ENCODE measurements at places on chromosomes 7 and 10. TPM values are rescaled to one million over a fixed set of nuclear protein-coding genes. Genes with fewer than 3 reads are reported as not detected.

DNA sequence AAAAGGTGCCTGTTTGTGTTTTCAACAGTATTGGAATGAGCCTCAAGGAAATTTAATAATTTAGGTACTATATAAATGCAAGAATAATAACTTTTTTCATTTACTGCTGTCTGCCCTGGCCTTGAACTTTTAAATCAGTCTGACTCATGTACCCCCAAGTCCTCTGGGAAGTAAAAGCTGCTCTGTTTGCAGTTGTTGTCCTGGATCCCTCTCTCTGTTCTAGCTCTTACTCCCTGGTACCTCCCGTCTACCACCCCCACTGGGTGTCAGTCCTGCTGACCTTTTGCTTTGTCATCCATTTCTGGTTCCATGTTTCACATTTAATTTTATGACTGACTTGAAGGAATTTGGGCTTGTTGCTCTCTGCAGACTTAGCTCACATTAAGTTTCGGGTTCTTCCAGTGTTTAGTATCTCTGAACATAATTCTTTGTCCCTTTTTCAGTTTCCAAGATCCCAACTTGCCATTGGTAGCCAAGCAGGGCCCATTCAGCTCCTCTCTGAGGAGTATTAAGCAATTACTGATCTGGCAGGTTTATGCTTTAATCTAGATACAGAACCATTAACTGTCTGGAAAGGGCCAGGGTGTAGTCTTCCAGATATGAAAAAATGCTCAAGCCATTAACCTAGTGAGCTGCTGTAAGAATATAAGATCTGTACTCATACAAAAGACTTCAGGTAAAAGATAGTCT, 208.7 kb upstream of the FAM3C start:
- no peak overlapping the region for H3K27ac ChIP-seq
- H3K4me1 ChIP-seq = no peaks in the 10 kb centered on the region
- no peak for DNase-seq
- H3K4me3 ChIP-seq = no peak overlapping the region

GRCh38 chr7:147586110-147586509, 1004.5 kb upstream of the C7orf33 start:
- no peaks in the 10 kb centered on the region for H3K4me1 ChIP-seq
- H3K27me3 ChIP-seq = no peaks in the 10 kb centered on the region
- no peak overlapping the region for H3K4me3 ChIP-seq
- no peak overlapping the region for H3K27ac ChIP-seq

Gene AKR1D1
- not detected for total RNA-seq

DNA sequence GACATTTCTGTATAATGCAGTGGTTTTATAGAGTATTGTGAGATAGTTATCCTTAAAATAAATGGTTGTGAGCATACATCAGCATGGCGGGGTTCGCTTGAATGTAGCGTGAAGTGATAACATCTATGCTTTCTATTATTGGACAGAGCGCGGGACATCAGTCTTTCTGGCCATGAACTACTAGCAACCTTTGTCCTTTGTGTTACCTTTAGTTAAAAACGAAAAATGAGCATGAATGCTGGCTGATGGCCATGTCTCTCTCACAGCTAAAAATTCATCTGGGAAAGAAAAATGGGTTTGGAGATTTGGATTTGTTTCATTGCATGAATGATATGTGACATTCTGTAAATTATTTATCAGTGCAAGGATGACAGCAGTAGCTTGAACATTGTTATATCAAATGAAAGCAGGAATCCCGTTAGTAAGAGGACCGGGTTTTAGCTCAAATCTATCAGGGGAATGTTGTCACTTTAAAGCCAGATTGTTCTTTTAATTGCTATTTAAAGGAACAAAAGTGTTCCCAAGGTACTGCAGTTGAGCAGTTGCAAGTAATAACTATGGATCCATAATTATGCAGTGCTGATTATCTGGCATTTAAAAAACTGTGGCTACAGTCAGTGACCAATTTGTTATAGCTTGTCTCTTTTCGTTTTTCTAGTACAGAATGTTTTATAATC, 131.0 kb downstream of the KAT6B start:
- H3K27ac ChIP-seq = no peak overlapping the region
- H3K4me1 ChIP-seq = no peaks in the 10 kb centered on the region
- no peaks in the 10 kb centered on the region for H3K27me3 ChIP-seq
- no peak for DNase-seq

Gene TMEM273
- total RNA-seq = 1.6 TPM

- no peak overlapping the region for H3K4me3 ChIP-seq
- no peaks in the 10 kb centered on the region for H3K36me3 ChIP-seq
- H3K27ac ChIP-seq = no peak overlapping the region
Observed at GRCh38 chr7:81604075-81604807, 165.6 kb downstream of the HGF start.

- H3K4me3 ChIP-seq = no peak overlapping the region
- DNase-seq = no peak
- H3K4me1 ChIP-seq = peaks cover 7% of the 10 kb centered on the region
- H3K27me3 ChIP-seq = no peaks in the 10 kb centered on the region
- H3K27ac ChIP-seq = no peak overlapping the region
- no peaks in the 10 kb centered on the region for H3K36me3 ChIP-seq
Observed at GRCh38 chr7:122546496-122546895, 152.4 kb downstream of the RNF133 start.

Gene VPS41
- 104 TPM for total RNA-seq

DNA sequence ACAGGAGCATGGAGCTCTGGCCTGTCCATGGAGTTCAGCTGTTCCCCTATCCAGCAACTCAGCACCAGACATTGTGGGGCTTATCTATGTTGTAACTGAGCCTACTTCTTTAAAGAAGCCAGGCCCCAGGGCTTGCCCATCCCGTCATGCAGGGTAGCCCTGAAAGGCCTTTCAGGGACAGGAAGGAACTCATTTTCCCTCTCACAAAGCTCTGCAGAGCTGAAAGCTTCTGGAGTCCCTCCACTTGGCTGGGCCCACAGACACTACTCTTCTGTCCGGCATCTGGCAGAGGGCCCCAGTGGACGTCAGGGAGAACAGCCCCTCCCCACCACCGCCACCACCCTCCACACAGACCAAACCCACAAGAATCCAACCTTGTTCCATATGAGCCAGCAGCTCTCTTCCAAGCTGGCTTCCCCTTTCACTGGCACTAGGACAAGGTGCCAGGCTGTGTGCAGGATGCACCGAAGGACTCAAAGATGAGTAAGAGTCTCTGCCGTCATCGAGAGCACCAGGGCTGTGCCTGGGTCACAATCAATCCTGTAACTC, 33.1 kb downstream of the DENND2A start:
- no peak for DNase-seq
- peak overlapping the region; percentile 59 for H3K4me3 ChIP-seq
- no peaks in the 10 kb centered on the region for H3K27me3 ChIP-seq
- no peak overlapping the region for H3K27ac ChIP-seq
- H3K4me1 ChIP-seq = peaks cover 5% of the 10 kb centered on the region

GRCh38 chr7:64893401-64893800, 9.7 kb upstream of the ZNF273 start:
- no peaks in the 10 kb centered on the region for H3K36me3 ChIP-seq
- H3K27me3 ChIP-seq = peaks cover 13% of the 10 kb centered on the region
- H3K27ac ChIP-seq = no peak overlapping the region
- H3K4me3 ChIP-seq = no peak overlapping the region

- no peak for DNase-seq
- H3K27ac ChIP-seq = peak overlapping the region; percentile 14
- H3K4me1 ChIP-seq = peaks cover 3% of the 10 kb centered on the region
- H3K27me3 ChIP-seq = no peaks in the 10 kb centered on the region
- H3K36me3 ChIP-seq = no peaks in the 10 kb centered on the region
Observed at GRCh38 chr10:24027107-24027506, 181.8 kb upstream of the KIAA1217 start.

Gene NPTX2
- 0.44 TPM for total RNA-seq

DNA sequence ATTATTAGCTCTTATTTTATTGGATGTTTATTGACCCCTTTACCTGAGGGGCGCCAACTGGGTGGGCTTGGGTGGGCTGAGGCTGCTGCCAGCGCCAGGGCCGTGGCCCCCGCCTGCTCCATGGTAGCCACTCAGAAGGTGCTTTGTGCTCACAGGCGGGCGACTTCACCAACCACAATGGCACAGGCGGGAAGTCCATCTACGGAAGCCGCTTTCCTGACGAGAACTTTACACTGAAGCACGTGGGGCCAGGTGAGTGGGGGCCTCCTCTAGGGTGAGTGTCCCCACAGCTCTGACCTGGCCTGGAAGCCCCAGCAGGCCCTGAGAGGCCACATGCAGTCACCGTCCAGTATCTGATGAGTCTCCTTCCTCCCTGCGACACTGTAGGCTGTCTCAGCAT, 4.1 kb downstream of the PPIF start:
- H3K4me3 ChIP-seq = no peak overlapping the region
- peaks cover 21% of the 10 kb centered on the region for H3K36me3 ChIP-seq
- no peak for DNase-seq
- no peaks in the 10 kb centered on the region for H3K4me1 ChIP-seq

Gene AMPH
- 1.6 TPM for total RNA-seq

Gene ZNF425
- total RNA-seq = 6.2 TPM

- no peak for DNase-seq
- H3K4me3 ChIP-seq = no peak overlapping the region
- H3K27me3 ChIP-seq = peaks cover 2% of the 10 kb centered on the region
- no peaks in the 10 kb centered on the region for H3K36me3 ChIP-seq
- H3K4me1 ChIP-seq = peaks cover 6% of the 10 kb centered on the region
- no peak overlapping the region for H3K27ac ChIP-seq
Observed at GRCh38 chr7:151645311-151645710, 125.6 kb upstream of the RHEB start.

- no peak overlapping the region for H3K4me3 ChIP-seq
- DNase-seq = no peak
- no peaks in the 10 kb centered on the region for H3K36me3 ChIP-seq
- H3K4me1 ChIP-seq = peaks cover 11% of the 10 kb centered on the region
Observed at GRCh38 chr7:20399521-20399920, 68.8 kb downstream of the ITGB8 start.

Gene COBL
- 1.8 TPM for total RNA-seq

- H3K27ac ChIP-seq = no peak overlapping the region
- DNase-seq = no peak
- H3K4me3 ChIP-seq = no peak overlapping the region
- H3K4me1 ChIP-seq = no peaks in the 10 kb centered on the region
Observed at GRCh38 chr7:149849174-149849573, 11.0 kb downstream of the ZNF862 start.

DNA sequence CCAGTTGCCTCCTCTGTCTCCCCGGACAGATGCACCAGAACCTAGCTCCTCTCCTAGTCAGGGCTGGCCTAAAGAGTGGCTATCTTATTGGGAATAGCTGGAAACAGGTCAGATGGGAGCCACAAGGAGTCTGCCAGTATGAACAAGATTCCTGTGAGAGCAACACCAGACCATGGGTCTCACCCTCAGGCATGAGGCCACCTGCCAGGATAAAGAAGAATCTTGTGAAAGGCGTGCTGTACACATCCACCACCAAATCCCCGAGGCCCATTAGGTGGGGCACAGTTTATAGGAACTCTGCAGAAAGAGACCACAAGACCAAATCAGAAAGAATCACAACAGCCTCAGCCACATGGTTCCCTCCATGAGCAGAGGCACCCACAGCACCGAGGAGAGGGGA, 325.9 kb downstream of the TNS3 start:
- DNase-seq = no peak
- H3K36me3 ChIP-seq = no peaks in the 10 kb centered on the region
- no peak overlapping the region for H3K27ac ChIP-seq
- no peak overlapping the region for H3K4me3 ChIP-seq

Gene TMEM26
- total RNA-seq = 0.15 TPM

Gene ADARB2
- 54.9 TPM for total RNA-seq

GRCh38 chr10:87759551-87759950, 58.5 kb downstream of the ATAD1 start:
- peaks cover 4% of the 10 kb centered on the region for H3K36me3 ChIP-seq
- peaks cover 5% of the 10 kb centered on the region for H3K4me1 ChIP-seq
- H3K27me3 ChIP-seq = no peaks in the 10 kb centered on the region
- no peak for DNase-seq

Gene FAM25A
- total RNA-seq = not detected

GRCh38 chr7:5425507-5426225, 2.0 kb upstream of the TNRC18 start:
- peak overlapping the region; percentile 99 for H3K4me3 ChIP-seq
- DNase-seq = peak; percentile 60
- peaks cover 27% of the 10 kb centered on the region for H3K27me3 ChIP-seq
- peaks cover 5% of the 10 kb centered on the region for H3K4me1 ChIP-seq

DNA sequence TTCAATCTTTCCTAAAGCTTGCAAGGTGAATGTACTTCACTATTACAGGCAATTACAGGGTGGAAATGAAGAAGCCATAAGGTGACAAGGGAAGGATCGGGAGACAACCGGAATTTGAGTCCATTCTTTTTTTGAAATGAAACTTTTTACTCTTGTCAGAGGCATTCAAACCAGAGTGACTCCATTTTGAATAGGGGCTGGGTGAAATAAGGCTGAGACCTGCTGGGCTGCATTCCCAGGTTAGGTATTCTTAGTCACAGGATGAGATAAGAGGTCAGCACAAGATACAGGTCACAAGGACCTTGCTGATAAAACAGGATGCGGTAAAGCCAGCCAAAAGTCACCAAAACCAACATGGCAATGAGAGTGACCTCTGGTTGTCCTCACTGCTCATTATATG, 363.3 kb downstream of the TYW1 start:
- H3K27ac ChIP-seq = no peak overlapping the region
- H3K36me3 ChIP-seq = peaks cover 5% of the 10 kb centered on the region
- DNase-seq = no peak
- no peak overlapping the region for H3K4me3 ChIP-seq
- peaks cover 4% of the 10 kb centered on the region for H3K27me3 ChIP-seq

Gene CTTNBP2
- total RNA-seq = 24.4 TPM

GRCh38 chr7:55575733-55576132, 3.4 kb upstream of the VOPP1 start:
- peaks cover 4% of the 10 kb centered on the region for H3K36me3 ChIP-seq
- H3K4me3 ChIP-seq = no peak overlapping the region
- H3K27me3 ChIP-seq = peaks cover 8% of the 10 kb centered on the region
- DNase-seq = no peak
- no peak overlapping the region for H3K27ac ChIP-seq

DNA sequence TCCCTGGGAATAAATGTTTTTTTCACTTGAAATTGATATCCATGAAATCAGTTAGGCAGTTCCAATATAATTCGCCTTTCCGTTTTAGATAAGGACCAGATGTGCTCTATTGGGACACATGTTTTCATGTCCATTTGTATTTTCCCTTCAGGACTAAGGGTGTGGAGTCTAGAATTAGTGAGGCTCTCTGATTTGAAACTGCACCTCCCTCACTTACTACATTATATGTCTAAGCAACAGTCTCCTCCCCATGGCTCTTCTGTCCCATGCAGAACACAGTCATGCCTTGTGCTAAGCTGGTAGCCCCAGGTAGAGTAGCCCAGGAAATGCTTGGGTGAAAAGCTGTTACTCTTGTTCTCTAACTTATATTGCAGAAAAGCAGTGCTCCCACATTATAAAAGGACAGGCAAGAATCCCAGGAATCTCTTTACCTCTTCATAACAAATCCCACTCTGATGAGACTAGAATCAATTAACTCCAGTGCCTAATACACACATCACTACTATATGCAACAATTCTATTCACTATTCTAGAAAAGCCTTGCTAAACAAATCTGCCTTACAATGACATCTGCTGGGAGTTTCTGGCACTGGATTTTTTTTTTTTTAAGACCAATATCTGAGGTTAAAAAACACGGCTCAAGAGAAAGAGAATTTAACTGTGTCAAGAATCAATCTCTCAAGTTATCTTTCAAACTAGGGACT, 293.9 kb downstream of the SNX13 start:
- no peak overlapping the region for H3K27ac ChIP-seq
- no peak overlapping the region for H3K4me3 ChIP-seq
- no peaks in the 10 kb centered on the region for H3K27me3 ChIP-seq
- H3K4me1 ChIP-seq = peaks cover 3% of the 10 kb centered on the region
- no peak for DNase-seq

Data from endothelial cell (in vitro differentiated cells).